SK-MEL-5 (cell line): ENCODE measurements at places on chromosomes 1 and 21. TPM values are rescaled to one million over a fixed set of nuclear protein-coding genes. Genes with fewer than 3 reads are reported as not detected.

DNA sequence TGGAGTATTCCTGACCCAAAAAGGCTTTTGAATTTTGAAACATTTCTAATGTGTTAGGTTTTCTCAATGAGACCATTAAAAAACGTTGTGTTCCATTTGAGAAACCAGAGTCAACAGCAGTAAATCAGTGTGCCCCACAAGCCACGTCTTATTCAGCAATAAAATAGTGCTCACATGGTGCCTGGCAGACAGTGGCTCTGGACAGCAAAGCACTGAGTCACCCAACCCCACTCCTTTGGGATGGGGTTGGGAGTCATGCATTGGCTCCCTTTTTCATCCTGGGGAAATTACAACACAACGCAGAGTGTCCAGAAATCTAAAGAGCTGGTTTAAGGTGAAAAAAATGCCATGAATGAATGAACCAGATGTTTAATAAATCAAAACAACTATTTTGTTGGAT lies 46.5 kb downstream of the KCNJ15 start:
- DNase-seq: no peak

Gene LCE3D
- not detected in 2 replicates for total RNA-seq

- no peak for DNase-seq
Observed at GRCh38 chr1:57597036-57597435, 173.2 kb upstream of the DAB1 start.

Gene UTP25
- total RNA-seq: 17.0 and 18.0 TPM in 2 replicates

DNA sequence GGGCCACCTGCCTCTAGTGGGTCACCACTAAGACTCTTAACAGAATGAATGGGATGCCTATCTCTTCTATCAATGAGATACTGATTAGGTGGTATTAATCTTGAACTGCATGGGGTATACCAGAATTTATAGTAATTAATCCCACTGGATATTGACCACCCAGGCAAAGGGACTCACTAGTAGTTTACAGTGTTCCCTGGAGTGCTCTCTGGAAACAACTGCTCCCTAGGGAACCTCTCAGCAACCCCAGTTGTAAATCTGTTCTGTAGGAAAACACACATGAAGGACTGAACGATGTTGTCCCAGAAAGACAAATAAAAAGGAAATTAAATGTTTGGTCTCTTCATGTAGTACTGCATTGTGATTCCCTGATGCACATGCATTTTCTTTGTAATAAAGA lies 430.5 kb downstream of the HLX start:
- no peak for DNase-seq

Gene TMEM200B
- total RNA-seq: not detected in 2 replicates

GRCh38 chr1:117897551-117897950 lies 31.9 kb downstream of the GDAP2 start:
- DNase-seq: no peak

DNA sequence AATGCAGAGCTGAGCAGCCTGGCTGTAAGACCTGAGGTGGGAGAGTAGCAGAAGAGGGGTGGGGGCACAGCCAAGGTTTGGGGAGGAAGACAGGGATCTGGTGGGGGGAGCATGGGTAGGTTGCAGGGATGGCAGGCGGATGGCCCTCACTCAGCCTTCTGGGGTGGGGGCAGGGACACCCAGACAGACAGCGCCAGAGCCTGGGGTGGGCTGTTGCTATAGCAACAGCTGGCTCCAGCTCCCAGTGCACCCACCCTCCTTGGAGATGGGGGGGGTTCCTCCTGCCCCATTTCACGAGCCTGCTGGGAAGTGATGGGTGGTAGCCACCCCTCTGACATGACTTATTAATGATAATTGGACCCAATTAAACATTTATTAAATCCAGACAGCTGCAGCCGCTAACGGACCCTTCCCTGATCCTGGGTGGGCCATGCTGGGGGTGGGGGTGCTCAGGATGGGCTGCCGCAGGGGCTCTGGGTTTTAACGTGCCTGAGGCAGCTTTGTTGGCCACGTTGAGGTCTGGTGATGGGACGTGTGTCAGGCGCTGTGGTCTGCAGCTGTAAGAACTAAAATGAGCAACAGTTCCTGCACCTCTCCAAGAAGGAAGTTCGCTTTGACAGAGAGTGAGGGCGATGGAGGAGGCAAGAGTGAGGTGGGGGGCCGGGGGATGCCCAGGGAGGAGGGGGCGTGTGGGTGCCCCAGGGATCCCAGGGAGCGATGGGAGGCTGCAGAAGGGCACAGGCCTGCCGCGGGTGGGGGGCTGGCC lies 19.4 kb downstream of the AGRN start:
- no peak for DNase-seq

Gene OR14K1
- not detected in 2 replicates for total RNA-seq

DNA sequence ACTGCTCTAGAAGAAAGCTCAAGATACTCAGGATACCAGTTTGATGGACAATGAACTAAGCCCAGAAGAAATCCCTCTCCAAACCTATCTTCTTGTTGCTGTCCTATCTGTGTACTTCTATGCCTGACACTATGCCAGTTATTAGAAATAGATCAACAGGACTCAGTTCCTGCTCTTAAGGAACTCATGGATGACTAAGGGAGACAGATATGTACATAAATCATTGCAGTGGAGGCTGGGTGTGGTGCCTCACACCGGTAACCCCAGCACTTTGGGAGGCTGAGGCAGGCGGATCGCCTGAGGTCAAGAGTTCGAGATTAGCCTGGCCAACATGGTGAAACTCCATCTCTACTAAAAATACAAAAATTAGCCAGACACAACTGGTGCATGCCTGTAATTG lies 42.4 kb upstream of the AK4 start:
- DNase-seq: no peak
